Vein endothelial cell (primary cell): ENCODE measurements at places on chromosomes 1 and 21. TPM values are rescaled to one million over a fixed set of nuclear protein-coding genes. Genes with fewer than 3 reads are reported as not detected.

ZBTB8OS gene
- 17.0 and 35.8 TPM in 2 replicates for total RNA-seq

LCE2C gene
- not detected in 2 replicates for total RNA-seq

CCDC17 gene
- 2.0 and 2.2 TPM in 2 replicates for total RNA-seq

C1orf226 gene
- 1.3 and 2.3 TPM in 2 replicates for total RNA-seq

LIPI gene
- not detected in 2 replicates for total RNA-seq

CPT2 gene
- total RNA-seq: 14.2 and 16.3 TPM in 2 replicates

ADGRL2 gene
- total RNA-seq: 135 and 191 TPM in 2 replicates

VANGL1 gene
- total RNA-seq: 19.3 and 22.4 TPM in 2 replicates

ANKRD35 gene
- total RNA-seq: under 0.01 and 0.10 TPM in 2 replicates
